ENCODE measurements at places on chromosomes 6 and 20.

- DNase-seq = no peak
Observed at GRCh38 chr20:39009348-39009747, 47.2 kb downstream of the DHX35 start.

- no peak for DNase-seq
Observed at GRCh38 chr6:19998541-19998940, 161.4 kb downstream of the ID4 start.

- no peak for DNase-seq
Observed at GRCh38 chr20:13397300-13397724, 176.2 kb downstream of the ISM1 start.

DNA sequence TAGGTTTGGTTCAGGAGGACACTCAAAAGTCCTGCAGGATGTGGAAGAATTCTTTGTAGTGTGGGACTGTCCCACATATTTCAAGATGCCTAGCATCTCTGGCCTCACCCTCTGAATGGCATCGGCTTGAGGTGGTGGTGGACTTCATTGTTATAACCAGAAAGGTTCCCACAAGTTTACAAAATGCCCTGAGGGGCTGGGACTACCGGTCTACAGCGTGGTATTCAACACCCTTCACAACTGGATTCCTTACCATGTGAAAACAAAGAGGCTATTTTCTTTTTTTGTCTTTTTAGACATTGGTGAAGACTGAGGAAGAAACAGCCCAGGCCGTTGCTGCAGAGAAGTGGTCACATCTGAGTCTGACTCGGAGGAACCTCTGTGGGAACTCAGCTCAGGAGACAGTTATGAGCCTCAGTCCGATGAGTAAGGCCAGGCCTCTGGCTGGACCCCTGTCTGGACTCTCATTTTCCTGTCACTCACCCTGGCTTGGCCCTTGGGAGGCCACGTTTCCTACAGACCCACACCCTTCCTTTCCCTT is 15.2 kb downstream of the PGBD1 start:
- DNase-seq = no peak

DNA sequence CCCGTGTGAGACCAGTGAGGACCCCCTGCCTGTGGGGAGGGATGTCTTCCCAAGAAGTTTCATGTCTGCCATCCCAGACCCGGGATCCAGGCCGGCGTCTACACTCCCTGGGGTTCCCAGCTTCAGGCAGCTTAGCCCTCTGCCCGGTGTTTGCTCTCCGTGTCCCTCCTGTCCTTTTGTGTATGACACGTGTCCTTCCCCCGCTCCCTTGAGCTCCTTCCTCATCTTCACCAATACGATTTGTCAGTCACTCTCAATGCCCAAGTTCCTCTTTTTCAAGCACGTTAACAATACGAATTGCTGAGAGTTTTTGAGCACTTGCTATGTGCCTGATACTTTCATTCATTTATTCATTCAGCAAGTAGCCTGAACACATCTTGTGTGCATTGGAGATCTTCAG is 115.6 kb upstream of the PTPN1 start:
- no peak for DNase-seq

GRCh38 chr6:11208854-11209253 is 23.6 kb downstream of the NEDD9 start:
- DNase-seq = no peak

GRCh38 chr6:133467231-133467981 is 226.2 kb downstream of the EYA4 start:
- DNase-seq = no peak

DNA sequence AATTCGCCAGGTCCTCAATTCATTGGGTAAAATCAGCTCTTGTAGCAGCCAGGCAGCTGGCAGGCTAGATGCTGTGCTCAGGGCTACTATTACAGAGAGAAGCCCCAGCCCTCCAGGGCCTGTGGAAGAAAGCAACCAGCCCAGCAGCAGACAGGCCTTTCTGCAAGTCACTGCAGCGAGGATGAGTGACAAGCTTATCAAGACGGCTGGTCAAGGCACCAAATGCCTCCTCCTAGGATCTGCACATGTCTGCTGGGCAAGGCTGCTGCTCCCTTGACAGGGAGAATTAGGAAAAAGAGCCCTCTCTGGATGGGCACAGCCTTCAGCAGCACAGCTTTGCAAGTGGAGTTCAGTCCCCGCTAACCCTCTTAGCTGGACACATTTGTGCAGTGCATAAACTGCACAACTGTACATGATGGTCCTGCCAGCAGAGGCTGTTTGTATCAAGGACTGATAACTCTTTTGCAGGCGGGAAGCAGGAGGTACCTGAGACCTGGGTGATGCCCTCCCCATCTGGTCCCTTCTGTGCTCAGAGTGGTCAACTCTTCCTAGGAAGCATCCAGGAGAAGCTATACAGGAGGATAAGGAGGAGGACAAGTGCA is 89.9 kb downstream of the CDC5L start:
- DNase-seq = no peak

DNA sequence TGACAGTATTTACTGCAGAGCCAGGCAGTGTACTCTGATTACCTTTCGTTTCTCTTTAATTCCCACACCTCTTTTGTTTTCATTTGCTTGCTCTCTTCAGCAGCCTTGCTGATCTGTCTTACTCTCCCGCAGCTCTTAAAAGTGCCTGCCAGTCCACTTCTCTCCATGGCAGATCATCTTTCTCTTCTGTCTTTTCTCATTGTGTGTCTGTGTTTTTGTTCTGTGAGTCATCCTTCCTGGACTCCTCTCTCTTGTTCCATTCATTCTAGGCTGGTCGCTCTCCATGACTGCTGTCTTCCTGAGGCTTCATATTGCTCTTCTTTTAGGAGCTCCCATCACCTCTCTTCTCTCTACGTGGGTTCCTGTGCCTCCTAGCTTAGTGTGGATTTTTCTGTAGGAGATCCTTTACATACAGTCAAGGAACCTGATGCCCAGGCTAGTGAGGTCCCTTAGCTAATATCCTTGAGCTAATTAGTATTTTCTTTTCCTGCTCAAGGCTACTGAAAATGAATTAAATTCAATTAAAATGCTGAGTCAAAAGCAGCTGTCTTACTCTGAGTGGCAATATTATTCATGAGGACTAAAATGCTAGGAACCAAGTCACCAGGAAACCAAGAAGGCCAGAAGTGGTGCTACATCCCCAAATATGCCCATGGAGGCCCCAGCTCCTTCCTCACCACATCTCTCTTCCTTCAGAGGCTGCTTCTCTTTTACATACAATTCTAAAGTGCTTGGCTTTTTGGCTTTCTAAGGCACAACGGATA is 86.1 kb downstream of the SLX4IP start:
- DNase-seq = no peak

DNA sequence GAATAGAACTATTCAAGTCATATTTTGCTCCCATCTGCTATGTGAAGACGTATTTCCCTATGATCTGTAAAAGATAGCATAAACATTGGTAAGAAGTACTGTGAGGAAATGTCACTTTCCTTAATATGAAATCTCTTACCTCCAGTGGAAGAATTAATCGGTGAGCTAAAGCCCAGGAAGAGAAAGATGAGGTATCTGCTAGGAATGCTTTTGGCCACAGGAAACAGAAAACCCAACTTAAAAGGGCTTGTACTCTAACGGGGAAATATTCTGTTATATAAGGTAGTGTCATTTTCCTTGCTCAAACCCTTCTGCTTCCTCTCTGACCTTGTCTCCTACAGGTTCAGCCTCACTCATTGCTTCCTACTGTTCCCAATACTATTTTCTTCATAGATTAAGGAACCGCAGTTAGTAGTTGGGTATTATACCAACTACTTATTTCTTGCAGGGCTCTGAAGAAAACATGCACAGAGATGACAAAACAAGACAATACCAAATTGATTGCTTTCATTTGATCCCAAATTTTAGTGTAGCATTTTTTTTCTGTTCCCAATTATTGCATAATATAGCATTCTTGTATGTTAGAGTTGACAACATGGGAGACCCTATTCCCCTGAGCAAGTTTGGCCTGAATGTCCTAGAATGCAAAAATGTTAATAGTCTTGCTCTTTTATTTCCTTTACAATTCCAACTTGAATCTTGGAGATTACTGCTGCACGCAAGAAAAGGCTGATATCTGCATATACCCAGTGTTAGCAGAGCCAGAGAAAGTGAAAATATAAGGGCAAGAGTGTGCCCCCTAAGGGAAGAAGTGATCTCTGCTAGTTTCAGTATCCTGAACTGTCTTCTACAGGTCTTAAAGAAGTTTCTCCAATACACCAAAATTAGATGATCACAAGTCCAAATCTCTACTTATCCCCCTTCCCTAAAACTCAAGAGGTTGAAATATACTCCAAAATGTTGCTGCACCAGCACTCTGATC is 65.3 kb downstream of the AFG1L start:
- no peak for DNase-seq

DNA sequence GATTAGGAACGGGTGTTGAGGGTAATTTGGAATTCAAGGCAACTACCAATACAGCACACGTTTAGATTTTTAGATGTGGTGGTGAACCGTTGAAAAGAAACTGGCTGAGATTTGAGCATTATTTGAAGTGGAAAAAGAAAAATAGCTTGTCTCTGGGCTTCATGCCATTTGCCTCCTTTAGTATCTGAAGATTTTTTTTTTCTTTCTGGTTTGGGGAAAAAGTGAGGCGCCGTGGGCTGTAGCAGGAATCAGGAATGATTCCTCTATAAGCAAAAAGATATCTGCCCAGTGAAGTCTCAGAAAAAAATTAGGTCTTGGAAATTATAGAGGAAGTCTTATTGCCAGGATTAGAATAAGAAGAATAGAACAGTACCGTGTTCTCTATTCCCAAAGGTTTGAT is 88.5 kb downstream of the RPS12 start:
- DNase-seq = no peak

GRCh38 chr6:143596866-143597265 is 80.9 kb upstream of the PHACTR2 start:
- DNase-seq = no peak

GRCh38 chr6:1846611-1847010 is 236.9 kb downstream of the FOXC1 start:
- no peak for DNase-seq

DNA sequence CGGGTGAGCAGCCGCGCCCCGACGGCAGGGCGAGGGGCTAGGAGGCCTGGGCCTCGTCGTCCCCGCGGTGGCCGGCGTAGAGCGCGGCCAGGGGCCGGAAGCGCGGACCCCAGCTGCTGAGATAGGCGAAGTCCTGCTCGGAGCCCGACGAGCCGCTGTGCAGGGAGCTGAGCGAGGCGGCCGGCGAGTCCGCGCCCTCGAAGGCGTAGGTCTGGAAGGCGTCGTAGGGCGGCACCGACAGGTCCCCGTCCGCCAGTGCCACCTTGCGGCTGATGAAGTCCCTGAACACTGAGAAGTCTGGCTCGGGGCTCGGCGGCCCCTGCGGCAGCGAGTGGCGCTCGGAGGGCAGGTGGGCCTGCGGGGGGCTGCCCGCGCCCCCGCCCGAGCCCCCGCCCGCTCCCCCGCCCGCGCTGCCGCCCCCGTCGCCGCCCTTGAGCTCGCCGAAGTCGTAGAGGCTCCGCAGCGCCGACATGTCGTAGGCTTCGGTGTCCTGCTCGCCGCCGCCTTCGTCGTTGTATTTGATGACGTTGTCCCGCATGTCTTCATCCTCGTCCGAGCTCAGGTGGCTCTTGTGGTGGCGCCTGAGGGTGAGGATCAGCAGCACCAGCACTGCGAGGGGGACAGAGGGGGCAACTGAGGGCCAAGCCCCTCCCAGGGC is 56.5 kb downstream of the CD40 start:
- peak; percentile 65 for DNase-seq

- DNase-seq = no peak
Observed at GRCh38 chr20:38999965-39000910, 38.1 kb downstream of the DHX35 start.

DNA sequence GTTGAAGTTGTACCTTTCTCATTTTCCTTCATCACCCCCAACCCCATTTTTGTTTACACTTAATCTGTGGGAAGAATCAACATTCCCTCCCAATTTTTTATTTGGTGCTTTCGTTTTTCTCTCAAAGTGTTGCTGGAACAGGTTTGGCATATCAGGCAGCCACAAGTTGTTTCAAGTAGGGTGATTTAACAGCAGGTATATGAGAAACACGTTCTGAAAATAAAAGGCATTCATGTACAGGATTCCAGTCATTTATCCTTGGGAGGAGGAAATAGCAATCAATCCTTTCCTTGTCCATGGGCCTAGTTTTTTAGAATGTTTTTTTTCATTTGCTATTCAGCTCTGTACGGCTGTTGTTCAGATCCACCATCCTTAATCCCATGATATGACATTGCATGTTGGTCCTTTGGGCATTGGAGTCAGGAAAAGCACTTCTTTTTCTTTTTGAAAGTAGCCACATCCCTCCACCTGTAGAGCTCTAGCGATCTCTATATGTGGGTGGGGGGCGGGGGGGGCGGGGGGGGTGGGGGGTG is 120.2 kb downstream of the JARID2 start:
- DNase-seq = no peak

DNA sequence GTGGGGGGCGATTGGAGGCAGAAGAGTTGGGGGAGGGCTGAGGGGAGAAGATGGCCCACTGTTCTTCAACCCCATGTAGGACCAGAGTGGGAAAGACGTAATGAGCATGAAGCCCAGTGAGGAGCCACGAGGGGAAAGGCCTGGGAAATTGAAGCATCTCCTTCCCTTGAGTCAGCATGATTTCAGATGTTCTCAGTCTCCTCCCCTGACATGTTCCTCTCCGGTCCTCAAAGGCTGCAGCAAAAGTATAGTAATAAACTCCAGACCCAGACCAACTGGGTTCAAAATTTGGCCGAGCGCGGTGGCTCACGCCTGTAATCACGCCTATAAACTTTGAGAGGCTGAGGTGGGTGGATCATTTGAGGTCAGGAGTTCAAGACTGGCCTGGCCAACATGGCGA is 1.9 kb upstream of the NFKBIE start:
- no peak for DNase-seq

GRCh38 chr6:11791354-11792107 is 12.9 kb upstream of the ADTRP start:
- no peak for DNase-seq

DNA sequence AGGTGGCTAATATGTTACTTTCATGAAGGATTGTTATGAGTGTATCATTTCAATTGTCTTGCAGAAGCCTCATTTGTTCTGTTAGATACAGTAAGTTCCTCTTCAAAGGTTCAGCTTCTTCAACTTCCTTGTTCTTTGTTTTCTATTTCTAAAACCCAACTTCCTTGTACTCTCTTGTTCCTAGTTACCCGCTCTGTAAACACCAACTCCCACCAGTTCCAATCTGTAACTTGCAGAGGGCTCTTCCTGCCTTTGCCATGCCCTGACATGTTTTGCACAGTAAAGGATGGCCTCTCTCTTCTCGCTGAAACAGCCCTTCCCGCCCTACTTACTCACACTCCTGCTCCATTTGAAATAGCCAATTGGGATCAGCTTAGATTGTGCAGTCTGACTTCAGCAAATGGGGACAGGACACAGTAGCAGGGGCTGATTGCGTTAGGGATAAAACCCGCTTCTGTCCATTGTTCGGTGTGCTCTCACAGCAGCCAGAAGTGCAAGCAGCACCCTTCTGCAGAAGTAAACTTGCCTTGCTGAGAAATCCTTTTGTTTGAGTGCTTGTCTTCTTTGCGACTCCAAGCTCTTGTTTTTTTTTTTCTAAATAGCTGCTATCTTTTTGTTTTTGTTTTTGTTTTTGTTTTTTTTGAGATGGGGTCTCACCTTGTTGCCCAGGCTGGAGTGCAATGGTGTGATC is 45.9 kb upstream of the POU5F1 start:
- no peak for DNase-seq

- DNase-seq = no peak
Observed at GRCh38 chr6:74755778-74756177, 450.1 kb downstream of the COL12A1 start.

GRCh38 chr20:19022118-19022575 is 190.3 kb upstream of the SLC24A3 start:
- DNase-seq = no peak

Data from activated CD4-positive, alpha-beta T cell treated with anti-CD3 and anti-CD28 coated beads for 4 hours (primary cell).